ENCODE measurements at places on chromosomes 4 and X. TPM values are rescaled to one million over a fixed set of nuclear protein-coding genes. Genes with fewer than 3 reads are reported as not detected.

- no peaks in the 10 kb centered on the region for H3K27me3 ChIP-seq
- H3K4me3 ChIP-seq = no peak overlapping the region
- peaks cover 15% of the 10 kb centered on the region for H3K4me1 ChIP-seq
Observed at GRCh38 chr4:11495291-11495690, 66.6 kb upstream of the HS3ST1 start.

GRCh38 chr4:171644430-171645057 lies 168.7 kb upstream of the GALNTL6 start:
- H3K27me3 ChIP-seq = no peaks in the 10 kb centered on the region
- DNase-seq = no peak
- no peaks in the 10 kb centered on the region for H3K36me3 ChIP-seq
- peak overlapping the region; percentile 40 for H3K27ac ChIP-seq
- H3K4me3 ChIP-seq = no peak overlapping the region

DNA sequence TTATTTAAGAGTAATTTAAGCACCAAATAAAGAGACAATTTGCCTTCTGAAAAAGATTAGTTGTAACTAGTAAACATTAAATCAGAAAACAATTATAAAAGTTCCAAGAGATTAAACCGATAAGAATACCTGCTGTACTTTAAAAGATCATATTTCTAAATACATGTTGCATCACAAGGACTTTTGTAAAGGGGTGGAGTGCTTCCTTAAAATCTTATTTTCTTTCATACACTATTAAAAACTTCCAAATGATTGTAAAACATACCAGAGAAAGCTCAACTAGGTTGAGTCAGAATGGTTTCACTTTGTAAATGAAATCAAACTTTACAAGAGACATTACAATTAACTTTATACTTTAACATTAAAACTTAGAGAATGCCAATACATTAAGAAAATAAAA lies 41.8 kb downstream of the ACSL4 start:
- DNase-seq = no peak
- no peaks in the 10 kb centered on the region for H3K36me3 ChIP-seq
- no peak overlapping the region for H3K27ac ChIP-seq
- no peaks in the 10 kb centered on the region for H3K27me3 ChIP-seq

DNA sequence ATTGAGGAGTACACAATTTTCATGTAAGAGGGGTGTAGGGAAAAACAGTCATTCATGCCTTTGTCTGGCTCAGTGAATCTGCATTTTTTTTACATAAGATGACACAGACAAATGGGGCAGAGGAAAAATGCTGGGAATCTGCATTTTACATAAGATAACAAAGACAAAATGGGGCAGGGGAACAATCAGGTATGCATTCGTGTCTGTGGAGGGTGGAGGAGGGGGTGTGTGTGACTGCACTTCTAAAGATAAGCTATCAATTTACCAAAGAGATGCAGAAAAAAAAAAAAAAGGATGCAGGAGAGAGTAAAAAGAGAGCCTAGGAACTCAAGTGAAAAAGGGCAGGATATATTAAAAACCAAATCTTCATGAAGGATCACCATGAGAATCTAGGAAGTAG lies 637.4 kb downstream of the ZNF674 start:
- peaks cover 8% of the 10 kb centered on the region for H3K4me1 ChIP-seq
- H3K27ac ChIP-seq = peak overlapping the region; percentile 13
- H3K4me3 ChIP-seq = no peak overlapping the region
- no peaks in the 10 kb centered on the region for H3K27me3 ChIP-seq

- no peak overlapping the region for H3K4me3 ChIP-seq
- H3K27me3 ChIP-seq = no peaks in the 10 kb centered on the region
- H3K36me3 ChIP-seq = no peaks in the 10 kb centered on the region
- peak; percentile 7 for DNase-seq
- no peak overlapping the region for H3K27ac ChIP-seq
Observed at GRCh38 chr4:163681208-163681821, 186.8 kb downstream of the TMA16 start.

DNA sequence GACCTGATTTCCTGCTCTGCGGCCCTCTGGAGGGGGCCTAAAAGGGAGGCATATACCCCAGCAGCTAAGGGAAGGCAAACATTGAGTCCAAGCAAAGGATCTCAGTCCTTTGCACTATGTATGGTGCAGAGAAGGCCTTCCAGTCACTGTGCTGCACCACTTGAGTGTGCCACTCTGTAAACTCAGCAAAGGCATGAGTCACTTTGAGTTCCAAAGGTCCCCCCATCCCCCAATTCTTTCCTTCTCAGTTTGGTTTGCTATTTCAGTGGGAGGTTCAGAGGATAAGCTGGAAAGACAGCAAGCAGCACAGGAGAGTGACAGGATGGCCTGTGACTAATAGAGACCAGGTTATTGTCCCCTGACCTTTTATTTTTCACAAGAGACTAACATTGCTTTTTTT lies 131.3 kb downstream of the FHDC1 start:
- H3K4me3 ChIP-seq = no peak overlapping the region
- DNase-seq = no peak
- H3K36me3 ChIP-seq = peaks cover 3% of the 10 kb centered on the region
- peaks cover 32% of the 10 kb centered on the region for H3K4me1 ChIP-seq

- H3K27me3 ChIP-seq = no peaks in the 10 kb centered on the region
- H3K36me3 ChIP-seq = no peaks in the 10 kb centered on the region
- peak overlapping the region; percentile 14 for H3K4me3 ChIP-seq
- peak overlapping the region; percentile 76 for H3K27ac ChIP-seq
- peaks cover 19% of the 10 kb centered on the region for H3K4me1 ChIP-seq
Observed at GRCh38 chr4:91064157-91064853, 937.1 kb downstream of the CCSER1 start.

DNA sequence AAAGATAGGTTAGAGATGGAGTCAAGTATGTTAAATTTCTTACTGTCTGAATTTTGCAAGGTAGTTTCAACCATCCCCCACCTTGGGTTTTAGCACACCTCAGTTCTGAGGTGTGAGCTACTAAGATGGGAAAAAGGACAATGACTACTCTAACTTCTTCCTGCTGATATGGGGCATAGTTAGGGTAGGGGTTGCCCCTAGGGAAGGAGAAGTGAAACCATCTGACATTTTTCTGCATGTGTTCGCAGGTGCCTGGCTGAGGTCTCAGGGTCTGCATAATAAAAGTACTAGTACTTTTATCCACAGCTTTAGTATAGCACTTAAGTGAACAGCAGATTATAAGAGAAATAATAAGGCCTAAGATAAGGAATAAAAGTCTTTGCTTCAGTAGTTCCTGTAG lies 129.5 kb upstream of the CYSLTR1 start:
- no peaks in the 10 kb centered on the region for H3K27me3 ChIP-seq
- no peak for DNase-seq
- no peak overlapping the region for H3K27ac ChIP-seq
- H3K36me3 ChIP-seq = no peaks in the 10 kb centered on the region
- no peak overlapping the region for H3K4me3 ChIP-seq

Gene POU4F2
- total RNA-seq = 0.14 TPM

Gene TRIM60
- total RNA-seq = not detected
